Hematopoietic multipotent progenitor cell treated with erythropoietin and hydrocortisone succinate and interleukin-3 and kit ligand, for 17 days (in vitro differentiated cells): ENCODE measurements at places on chromosomes 7 and 10.

DNA sequence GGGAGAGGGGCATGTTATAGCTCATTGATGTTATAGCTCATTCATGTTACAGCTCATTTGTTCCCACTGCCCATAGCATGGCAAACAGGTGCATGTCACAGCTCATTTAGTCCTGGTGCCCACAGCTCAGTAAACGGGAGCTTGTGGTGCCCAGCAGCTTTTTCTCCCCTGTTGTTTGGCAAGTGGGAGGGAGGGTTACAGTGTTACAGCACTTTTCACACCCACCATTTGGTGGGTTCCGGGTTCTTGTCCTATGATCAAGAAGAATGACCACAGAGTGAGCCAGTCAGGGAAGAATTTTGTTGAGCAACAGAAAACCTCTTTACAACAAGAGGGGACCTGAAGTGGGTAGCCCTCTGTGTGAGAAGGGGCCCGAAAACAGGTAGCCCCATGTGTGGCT, 162.8 kb upstream of the CSTF2T start:
- DNase-seq, result no peak

- DNase-seq, result no peak
Measured at GRCh38 chr7:66687186-66687585, 53.3 kb upstream of the RABGEF1 start.

DNA sequence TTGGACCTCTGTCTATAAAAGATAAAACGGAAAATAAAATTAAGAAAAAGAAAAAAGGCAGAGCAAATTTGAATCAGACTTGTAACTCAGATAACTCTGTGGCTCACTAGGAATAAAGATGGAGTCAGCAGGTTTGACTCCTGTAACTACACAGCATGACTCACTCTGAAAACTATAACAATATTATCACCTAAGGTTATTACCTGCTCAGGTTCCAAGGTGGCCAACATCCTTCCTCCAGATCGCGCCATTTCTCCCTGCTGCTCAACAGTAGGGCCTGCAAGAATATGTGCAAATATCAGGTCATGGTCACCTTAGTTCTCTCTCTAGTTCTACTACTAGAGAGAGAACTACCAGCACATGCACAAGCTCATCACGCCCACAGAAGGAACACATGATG, 30.0 kb downstream of the ALDH18A1 start:
- DNase-seq, result no peak

DNA sequence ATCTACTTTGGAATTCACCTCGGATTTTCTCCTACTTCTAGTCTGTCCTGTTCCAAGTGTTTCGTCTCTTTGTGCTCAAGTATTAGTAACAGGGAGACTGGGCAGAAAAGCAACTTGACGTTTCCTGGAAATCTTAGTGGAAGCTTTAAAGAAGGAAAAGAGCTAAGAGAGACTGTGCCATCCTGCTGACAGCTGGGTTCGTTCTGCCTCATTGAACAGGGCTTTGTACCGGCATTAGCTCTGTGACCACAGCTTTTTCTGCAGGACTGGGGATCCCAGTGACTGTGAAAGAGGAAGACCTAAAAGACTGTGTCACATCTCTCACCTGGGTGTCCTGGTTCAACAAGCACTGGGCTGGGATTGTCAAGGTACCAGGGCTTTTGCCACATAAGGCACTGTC, 70.8 kb upstream of the CDCA7L start:
- DNase-seq, result no peak

DNA sequence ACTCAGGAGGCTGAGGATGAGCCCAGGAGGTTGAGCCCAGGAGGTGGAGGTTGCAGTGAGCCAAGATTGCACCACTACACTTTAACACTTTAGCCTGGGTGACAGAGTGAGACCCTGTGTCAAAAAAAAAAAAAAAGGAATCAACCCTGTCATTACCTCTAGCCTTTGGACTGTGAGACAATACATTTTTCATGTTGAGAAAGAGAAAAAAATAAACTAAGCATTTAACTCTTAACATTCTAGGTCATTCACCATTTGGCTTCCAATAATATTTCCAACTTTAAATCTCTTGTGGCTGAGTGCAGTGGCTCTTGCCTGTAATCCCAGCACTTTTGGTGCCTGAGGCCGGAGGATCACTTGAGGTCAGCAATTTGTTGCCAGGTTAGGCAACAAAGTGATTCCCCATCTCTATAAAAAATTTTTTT, 41.9 kb upstream of the TPST1 start:
- no peak for DNase-seq

DNA sequence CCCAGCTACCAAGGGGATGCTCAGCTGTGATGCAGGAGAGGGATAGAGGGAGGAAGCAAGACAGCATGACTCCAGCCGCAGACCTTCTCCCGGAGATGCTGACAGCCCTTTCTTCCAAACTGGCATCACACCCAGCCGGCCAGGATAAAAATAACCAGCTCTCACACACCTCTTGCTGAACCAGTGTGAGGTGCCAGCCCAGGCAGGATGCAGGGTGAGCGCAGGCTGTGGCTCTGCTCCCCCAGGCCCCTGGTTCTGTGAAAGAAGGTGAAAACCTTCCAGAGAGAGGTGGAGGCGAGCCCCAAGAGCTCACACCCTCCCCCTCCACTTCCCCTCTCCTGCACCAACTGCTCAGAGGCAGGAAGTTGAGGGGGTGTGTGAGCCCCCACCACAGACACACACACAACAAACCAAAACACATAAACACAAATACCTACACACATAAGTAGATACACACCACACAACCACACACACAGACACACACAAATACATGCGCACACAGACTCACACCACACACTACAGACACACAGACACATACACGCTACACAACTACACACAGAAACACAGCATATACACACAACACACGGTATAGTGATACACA, 4.0 kb downstream of the GPR15LG start:
- no peak for DNase-seq

- DNase-seq, result no peak
Measured at GRCh38 chr7:90262438-90262837, 17.5 kb downstream of the CFAP69 start.

DNA sequence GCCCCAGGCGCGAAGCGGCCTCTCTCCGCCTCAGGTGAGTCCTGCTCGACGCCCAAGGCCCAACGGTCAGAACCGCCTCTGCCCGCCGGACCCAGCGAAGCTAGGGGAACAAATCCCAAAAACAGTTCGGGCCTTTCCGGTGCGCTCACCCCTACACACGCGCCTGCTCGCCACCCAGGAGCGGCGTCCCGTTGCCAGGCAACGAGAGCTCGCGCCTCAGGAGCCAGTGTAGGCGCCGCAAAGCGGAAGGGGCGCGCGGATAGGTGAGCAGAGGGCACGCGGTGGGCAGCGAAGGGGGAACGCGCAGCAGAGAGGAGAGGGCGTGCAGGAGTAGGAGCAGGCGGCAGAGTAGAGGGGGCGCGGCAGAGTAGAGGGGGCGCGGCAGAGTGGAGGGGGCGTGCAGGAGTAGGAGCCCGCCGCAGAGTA, at the start of the genes DYDC1 and DYDC2:
Gene DYDC1 (minus strand): TSS at position 193 of the 426 bp plus-strand sequence. CDS start 4,154 bp downstream, outside the sequence.
Gene DYDC2 (plus strand): TSS at position 219 of the 426 bp plus-strand sequence. CDS start 5,663 bp downstream, outside the sequence.
- no peak for DNase-seq

DNA sequence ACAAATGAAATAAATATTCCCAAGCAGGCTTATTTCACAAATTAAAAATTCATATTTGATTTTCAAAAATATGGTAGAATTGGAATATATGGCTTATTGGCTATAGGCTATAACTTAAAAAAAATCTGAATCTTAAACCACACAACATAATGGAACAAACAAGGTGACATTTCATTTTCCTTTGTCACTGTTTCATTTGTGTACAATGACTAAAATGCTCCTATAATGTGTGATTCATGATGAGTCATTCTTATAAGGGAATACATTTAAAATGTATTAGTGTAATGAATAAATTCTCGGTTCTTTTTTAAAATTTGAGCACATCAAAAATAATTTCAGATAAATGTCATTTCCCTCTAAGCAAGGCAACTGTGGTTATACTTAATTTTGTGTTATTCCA, 148.0 kb upstream of the ANK3 start:
- DNase-seq, result no peak

DNA sequence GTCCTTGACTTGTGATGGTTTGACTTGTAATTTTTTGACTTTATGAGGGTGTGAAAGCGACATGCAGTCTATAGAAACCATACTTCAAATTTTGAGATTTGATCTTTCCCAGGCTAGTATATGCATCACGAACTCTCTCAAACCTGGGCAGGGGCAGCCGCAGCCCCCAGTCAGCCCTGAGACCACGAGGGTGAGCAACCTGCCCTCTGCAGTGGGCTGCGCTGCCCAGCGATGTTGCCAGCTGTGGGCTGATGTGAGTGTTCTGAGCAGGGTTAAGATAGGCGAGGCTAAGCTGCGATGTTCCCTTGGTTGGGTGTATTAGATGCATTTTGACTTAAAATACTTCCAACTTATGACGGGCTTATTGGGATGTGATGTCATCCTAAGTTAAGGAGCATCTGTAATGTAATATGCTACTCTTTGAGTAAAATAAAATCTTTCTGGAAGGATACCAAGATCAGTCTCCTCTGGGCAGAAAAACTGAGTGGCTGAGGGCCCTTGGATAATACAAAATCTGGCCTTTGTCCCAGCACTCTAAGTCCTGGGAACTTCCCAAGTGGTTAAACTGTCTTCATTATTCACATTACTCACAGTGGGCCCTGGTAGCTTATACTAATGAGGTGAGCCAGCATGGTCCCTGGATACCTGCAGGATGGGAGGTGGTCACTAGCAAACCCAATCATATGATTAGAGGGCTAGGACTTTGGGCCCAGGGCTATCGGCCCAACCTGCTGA, 28.4 kb upstream of the CNPY1 start:
- no peak for DNase-seq

DNA sequence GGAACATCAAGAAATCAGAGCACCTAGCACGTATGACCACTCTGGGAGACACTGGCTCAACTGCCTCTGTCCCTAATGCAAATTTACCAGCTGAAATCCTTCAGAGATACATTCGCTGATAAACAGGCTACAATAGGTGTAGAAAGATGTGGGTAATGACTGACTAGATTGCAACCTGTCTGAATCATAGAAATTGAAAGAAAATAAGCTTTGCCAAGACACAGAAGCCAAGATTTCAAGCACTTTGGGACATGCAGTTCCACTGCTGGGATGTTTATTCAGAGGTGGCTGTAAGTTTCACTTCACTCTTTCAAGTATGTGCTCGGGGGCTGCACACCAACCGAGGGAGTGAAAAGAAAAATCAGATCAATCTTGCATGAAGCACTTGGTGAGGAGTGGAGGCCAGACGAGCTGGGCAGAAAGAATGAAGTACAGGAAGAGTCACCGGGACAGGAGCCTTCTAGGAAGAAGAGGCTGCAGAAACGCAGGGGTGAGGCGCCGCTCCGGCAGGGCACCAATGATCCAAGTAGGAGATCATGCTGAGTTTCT, 276.7 kb downstream of the PARD3 start:
- DNase-seq, result no peak

DNA sequence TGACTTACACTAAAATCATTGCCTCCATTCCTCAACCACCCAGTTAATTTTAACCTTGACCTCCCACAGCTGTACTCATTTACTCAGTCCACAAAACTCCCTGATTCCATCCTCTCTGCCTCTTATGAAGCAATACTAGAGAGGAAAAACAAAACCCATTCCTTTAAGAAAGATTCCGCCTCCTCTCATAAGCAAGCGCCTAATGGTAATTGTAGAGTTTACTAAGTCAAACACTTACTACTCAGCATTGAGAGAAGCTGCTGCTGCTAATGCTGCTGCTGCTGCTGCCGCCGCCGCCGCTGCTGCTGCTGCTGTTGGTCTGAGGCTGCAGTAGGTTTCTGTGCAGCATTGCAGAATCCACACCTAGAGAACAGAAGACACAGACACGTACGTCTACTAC, 2.1 kb upstream of the ADD3 start:
- no peak for DNase-seq

- no peak for DNase-seq
Measured at GRCh38 chr10:9668411-9668810, 1349.3 kb upstream of the CELF2 start.

- DNase-seq, result no peak
Measured at GRCh38 chr7:116610210-116610609, 61.8 kb upstream of the MET start.

GRCh38 chr10:98636921-98637329, 190.2 kb upstream of the HPS1 start:
- no peak for DNase-seq

GRCh38 chr7:124542476-124542875, 223.1 kb downstream of the GPR37 start:
- no peak for DNase-seq

- DNase-seq, result no peak
Measured at GRCh38 chr7:150384406-150385301, 5.5 kb downstream of the ZNF775 start.

DNA sequence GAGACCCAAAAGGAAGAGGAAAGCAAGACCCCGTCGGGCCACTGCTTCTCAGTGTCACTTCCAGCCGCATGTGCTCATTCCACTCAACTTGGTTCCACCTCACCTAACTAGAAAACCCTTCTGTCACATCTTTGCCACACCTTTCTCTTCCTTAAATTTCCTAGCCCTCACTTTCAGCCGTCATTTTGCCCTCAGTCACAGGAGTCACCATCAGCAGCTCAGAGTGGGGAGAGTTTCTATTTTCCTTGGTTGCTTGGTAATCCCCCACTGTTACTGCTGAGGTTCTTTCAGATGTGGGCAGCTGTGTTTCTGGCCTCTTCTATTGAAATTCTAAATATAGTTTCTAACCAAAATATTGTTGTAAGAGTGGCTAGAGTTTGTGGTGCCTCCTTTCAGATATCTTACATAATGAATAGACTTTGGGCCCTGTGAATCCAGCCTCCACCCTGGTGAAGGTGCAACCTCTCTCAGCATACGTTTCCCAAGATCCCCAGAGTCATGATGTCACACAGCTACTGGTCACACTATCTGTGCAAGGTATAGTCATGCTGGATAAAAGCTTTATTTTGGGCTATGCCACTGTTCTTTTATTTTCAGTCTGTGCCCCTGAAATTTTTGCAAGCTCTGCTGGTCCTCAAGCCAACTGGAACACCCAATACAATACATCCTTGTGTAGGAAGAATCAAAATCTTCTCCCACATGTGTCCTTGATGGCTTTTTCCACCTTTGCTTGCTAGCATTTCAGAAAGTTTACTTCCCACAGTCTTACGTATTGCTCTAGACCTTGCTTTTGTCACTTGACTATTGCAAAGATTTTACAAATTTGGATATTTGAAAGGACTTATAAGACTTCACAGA, 9.2 kb downstream of the AGBL3 start:
- DNase-seq, result no peak

DNA sequence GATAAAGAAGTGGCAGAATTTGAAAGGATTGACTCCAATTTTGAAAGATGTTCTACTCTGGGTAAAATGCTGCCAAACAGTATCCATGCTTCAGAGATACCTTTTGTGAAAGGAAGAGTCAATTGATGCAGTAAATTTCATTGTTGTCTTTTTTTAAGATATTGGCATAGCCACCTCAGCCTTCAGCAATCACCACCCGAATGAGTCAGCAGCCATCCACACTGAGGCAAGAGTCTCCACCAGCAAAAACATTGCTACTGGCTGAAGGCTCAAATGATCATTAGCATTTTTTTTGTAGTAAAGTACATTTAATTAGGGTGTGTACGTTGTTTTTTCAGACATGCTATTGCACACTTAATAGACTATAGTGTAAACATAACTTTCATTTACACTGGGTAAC, 31.7 kb upstream of the CYP26C1 start:
- peak; percentile 68 for DNase-seq

DNA sequence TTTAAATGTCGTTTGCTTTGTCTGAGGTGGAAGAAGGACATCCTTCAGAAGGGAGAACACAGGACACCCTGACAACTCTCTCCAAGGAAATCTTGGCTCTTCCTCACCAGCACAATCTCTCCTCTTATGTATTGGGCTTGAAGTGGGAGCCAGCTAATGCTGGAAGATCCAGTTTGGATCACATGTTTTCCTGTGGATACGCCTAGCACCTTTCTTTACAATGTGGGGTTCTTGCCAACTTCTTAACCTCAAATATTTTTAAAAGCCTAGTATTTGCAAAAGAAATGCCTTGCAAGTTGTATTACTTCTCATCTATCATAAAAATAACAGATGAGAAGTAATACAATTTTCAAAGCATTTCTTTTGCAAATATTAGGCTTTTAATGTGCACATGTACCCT, 76.4 kb downstream of the FRMD4A start:
- DNase-seq, result no peak
